Ovary (tissue), 10 donors: ENCODE measurements at places on chromosomes 16 and 17. TPM values are rescaled to one million over a fixed set of nuclear protein-coding genes. Genes with fewer than 3 reads are reported as not detected.

Gene MT1H
- total RNA-seq: not detected

Gene ZNF205
- 13.7 TPM for total RNA-seq

Gene RUNDC3A
- 1.5 TPM for total RNA-seq

Gene TPSD1
- not detected for total RNA-seq

Gene PRSS21
- total RNA-seq: 9.3 TPM

Gene ZNF785
- total RNA-seq: 22.2 TPM

GRCh38 chr17:59899099-59899498 lies 6.2 kb downstream of the RPS6KB1 start:
- H3K27me3 ChIP-seq: no peaks in the 10 kb centered on the region
- no peaks in the 10 kb centered on the region for H3K4me1 ChIP-seq
- no peak overlapping the region for H3K27ac ChIP-seq

GRCh38 chr16:54373534-54374520 lies 87.2 kb upstream of the IRX3 start:
- no peak overlapping the region for H3K27ac ChIP-seq
- no peaks in the 10 kb centered on the region for H3K36me3 ChIP-seq
- no peak for DNase-seq
- no peak overlapping the region for H3K4me3 ChIP-seq
- no peaks in the 10 kb centered on the region for H3K4me1 ChIP-seq
- no peaks in the 10 kb centered on the region for H3K27me3 ChIP-seq

DNA sequence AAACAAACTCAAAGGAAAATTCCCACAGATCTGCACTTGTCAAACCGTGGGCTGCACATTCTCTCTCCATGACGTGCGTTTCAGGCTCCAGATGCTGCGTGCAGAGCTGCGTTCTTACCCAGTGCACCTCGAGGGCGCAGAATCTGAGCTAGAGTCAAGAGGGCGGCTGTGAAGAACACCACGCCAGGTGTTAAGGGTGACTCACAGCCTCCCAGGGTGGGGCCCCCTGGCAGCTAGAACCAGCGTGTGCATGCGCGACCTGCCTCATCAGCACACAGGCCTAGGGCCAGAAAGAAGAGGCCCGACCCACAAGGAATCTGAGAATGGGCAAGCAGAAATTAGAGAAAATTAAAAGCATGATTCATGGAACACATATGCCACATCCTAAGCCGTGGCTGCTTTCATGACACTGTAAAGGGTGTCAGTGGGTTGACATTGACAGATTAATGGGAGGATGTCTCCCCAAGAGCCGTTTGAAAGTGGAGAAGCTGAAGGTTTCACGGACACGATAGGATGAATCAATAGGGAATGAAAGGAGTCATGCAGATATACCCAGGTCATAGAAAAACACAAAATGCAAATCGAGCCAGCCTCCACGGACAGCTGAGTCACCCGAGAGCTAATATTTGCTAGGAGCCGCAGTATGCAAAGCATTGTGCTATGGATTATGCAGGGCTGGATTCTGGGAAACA lies 29.0 kb downstream of the MARCHF10 start:
- no peak overlapping the region for H3K27ac ChIP-seq
- H3K27me3 ChIP-seq: no peaks in the 10 kb centered on the region
- H3K36me3 ChIP-seq: no peaks in the 10 kb centered on the region
- H3K4me1 ChIP-seq: peaks cover 2% of the 10 kb centered on the region
- H3K4me3 ChIP-seq: no peak overlapping the region

DNA sequence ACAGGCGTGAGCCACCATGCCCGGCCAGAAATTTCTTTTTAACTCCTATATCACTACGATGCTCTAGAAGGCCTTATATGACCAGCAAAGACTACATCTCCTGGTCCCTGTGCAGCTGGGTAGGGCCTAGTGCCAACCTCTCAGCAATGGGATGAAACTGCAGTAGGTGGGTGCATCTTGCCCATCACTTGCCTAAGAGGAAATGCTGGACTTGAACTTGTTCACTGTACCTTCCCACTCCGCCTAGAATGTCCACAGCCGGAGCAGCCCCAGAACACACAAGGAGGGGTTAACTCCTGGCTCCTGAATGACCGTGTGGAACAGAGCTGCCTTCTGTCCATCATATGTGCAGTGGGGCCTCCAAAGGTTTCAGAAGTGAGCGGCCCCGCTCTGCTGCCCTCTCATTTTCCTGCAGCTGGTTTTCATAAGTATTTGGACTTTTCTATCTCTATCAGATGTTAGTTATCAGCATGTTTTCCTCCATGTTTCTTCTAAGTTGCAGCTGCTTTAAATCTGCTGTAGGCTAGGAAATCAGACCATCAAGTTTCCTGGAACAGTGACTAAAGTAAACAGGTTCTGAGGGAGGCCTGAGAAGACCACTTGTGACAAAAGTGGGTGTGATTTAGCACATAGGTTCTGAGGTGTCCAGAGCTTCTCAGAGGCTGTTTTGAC lies 52.5 kb downstream of the WSB1 start:
- no peak overlapping the region for H3K4me3 ChIP-seq
- no peaks in the 10 kb centered on the region for H3K4me1 ChIP-seq
- H3K36me3 ChIP-seq: no peaks in the 10 kb centered on the region
- no peak overlapping the region for H3K27ac ChIP-seq
- DNase-seq: no peak

DNA sequence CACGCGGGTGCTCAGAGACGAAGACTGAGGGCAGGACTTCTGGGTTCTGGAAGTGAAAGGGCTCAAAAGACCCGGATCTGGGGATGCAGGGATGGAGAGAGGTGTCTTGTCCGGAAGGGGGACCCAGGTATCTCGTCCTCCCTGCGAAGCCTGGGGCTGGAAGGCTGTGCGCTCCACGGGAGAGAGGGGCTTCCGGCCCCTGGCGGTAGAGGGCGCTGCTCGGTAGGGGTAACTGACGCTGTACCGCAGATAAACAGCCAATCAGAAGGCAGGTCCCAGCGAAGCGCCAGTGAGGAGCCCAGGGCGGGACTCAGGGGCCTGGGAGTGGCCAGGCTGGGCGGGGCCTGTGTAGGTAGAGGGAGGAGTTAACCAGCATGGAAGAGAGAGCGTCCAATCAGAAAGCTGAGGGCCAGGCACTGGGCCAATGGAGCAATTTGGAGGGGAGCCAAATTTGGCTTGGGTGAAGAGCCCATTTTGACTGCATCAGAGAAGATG lies 804 bp downstream of the TGFB1I1 start:
- H3K4me3 ChIP-seq: peak overlapping the region; percentile 61
- peaks cover 6% of the 10 kb centered on the region for H3K4me1 ChIP-seq

DNA sequence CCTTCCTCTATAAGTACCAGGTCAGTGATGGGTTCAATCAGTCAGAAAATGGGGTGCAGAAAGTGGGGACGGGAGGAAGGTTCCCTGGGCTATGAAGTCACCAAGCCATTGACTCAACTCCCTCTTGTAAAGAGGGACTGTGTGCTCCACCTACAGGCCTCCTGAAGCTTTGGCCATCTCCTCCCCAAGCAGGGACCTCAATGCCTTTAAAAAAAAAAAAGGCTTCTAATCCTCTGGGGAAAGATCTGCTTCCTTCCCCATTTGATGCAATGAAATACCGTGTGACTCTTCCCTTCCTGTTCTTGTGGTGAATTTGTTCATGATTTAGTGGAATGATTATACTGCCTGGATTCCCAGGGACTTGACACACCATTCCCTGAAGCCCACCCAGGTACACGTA lies 30.8 kb downstream of the VWA3A start:
- H3K27ac ChIP-seq: no peak overlapping the region
- DNase-seq: no peak
- H3K4me3 ChIP-seq: no peak overlapping the region
- no peaks in the 10 kb centered on the region for H3K36me3 ChIP-seq
- H3K27me3 ChIP-seq: no peaks in the 10 kb centered on the region

GRCh38 chr17:30220414-30220813 lies 15.1 kb downstream of the SLC6A4 start:
- H3K36me3 ChIP-seq: no peaks in the 10 kb centered on the region
- no peak overlapping the region for H3K27ac ChIP-seq
- H3K4me3 ChIP-seq: no peak overlapping the region
- H3K27me3 ChIP-seq: no peaks in the 10 kb centered on the region
- no peak for DNase-seq

- H3K4me3 ChIP-seq: no peak overlapping the region
- H3K27me3 ChIP-seq: no peaks in the 10 kb centered on the region
- H3K36me3 ChIP-seq: no peaks in the 10 kb centered on the region
- no peak overlapping the region for H3K27ac ChIP-seq
- DNase-seq: no peak
Observed at GRCh38 chr17:71107136-71107535, 937.8 kb downstream of the KCNJ2 start.

GRCh38 chr16:8867216-8867931 lies 1.4 kb downstream of the CARHSP1 start:
- peak; percentile 78 for DNase-seq
- H3K27me3 ChIP-seq: no peaks in the 10 kb centered on the region
- peaks cover 21% of the 10 kb centered on the region for H3K4me1 ChIP-seq
- H3K36me3 ChIP-seq: no peaks in the 10 kb centered on the region

DNA sequence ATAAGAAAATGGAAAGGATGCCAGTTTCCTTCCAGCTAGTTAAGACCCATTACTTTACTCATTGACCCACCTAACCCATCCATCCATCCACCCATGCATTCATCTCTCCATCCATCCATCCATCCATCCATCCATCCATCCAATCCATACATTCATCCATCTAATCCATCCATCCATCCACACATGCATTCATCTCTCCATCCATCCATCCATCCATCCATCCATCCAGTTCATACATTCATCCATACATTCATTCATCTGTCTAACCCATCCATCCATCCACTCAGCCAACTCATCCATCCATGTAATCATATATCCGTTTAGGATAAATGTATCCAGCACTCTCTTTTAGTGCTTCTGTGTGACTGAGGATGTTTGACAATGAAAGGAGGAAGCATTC lies 178.8 kb upstream of the CACNG3 start:
- H3K4me1 ChIP-seq: no peaks in the 10 kb centered on the region

- no peak for DNase-seq
- peaks cover 5% of the 10 kb centered on the region for H3K4me1 ChIP-seq
- no peak overlapping the region for H3K27ac ChIP-seq
- no peaks in the 10 kb centered on the region for H3K27me3 ChIP-seq
Observed at GRCh38 chr16:3050487-3050886, 4.1 kb downstream of the MMP25 start.

GRCh38 chr17:17702449-17703139 lies 21.3 kb downstream of the RAI1 start:
- H3K27me3 ChIP-seq: no peaks in the 10 kb centered on the region
- DNase-seq: no peak
- no peaks in the 10 kb centered on the region for H3K36me3 ChIP-seq
- no peak overlapping the region for H3K27ac ChIP-seq
- H3K4me1 ChIP-seq: peaks cover 31% of the 10 kb centered on the region

- no peak overlapping the region for H3K4me3 ChIP-seq
- no peaks in the 10 kb centered on the region for H3K27me3 ChIP-seq
- peak; percentile 78 for DNase-seq
- H3K4me1 ChIP-seq: no peaks in the 10 kb centered on the region
Observed at GRCh38 chr17:74957935-74958740, 14.4 kb downstream of the HID1 start.

- H3K36me3 ChIP-seq: no peaks in the 10 kb centered on the region
- no peak overlapping the region for H3K4me3 ChIP-seq
- H3K4me1 ChIP-seq: no peaks in the 10 kb centered on the region
Observed at GRCh38 chr17:72176951-72177660, 56.3 kb downstream of the SOX9 start.
